ENCODE measurements at places on chromosomes 2 and 18.

- DNase-seq, result no peak
These were observed 1010.0 kb upstream of the CELF4 start for GRCh38 chr18:38575648-38576047.

GRCh38 chr2:63862806-63863205 is 21.1 kb downstream of the UGP2 start:
- DNase-seq, result no peak

DNA sequence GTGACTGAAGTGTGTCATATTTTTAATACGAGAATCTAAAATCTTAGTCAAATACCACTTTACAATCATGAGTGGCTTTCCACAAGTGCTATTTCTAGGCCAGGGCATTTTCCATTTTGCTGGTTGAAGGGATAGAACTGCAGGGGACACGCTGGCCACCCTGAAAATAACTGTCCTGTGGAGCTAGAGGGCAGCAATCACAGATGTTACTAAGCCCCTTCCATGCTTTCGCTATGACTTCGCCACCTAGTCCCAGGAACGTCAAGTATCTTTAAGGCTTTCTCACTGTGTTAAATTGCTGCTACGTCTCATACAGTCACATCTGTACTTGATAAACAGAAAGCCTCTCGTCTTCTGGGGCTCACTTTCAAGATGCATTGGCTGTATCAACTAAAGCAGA is 171.8 kb downstream of the CDH2 start:
- peak; percentile 7 for DNase-seq

GRCh38 chr18:36481201-36481657 is 183.7 kb downstream of the FHOD3 start:
- peak; percentile 49 for DNase-seq

DNA sequence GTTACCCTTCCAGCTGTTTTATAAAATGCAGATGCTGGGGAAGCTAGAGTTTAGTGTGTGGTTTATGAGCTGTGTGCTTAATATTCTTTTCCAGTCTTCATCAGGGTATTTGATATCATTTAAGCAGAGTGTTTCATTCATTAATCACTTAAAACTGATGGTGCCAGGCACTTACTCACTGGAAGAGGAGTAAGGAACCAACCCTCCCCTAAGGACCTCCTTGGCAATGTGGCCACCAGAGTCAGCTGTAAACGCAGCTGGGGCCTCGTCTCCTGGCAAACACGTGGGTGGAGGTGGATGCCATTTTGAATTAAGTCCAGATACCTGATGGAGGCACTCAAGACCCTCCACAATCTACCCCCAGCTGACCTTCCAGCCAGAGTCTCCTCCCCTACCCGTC is 331.6 kb downstream of the CLIP4 start:
- no peak for DNase-seq

DNA sequence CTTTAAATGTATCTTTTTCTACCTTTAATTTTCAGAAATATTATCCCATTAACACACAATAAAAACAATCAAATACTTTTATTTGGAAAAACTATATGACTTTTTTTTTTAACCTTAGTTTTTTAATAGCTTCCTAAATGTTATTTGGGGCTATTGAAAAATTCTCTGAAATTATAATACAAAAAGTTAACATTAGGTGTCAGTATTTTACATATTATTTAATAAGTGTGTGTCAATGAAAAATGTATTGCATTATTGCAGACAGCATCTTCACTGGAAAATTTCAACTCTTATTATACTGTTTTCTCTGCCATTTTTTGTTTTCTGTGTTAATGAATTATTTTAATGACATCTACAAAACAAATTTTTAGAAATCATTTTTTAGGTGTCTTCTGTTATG is 51.1 kb upstream of the ARHGAP15 start:
- no peak for DNase-seq

DNA sequence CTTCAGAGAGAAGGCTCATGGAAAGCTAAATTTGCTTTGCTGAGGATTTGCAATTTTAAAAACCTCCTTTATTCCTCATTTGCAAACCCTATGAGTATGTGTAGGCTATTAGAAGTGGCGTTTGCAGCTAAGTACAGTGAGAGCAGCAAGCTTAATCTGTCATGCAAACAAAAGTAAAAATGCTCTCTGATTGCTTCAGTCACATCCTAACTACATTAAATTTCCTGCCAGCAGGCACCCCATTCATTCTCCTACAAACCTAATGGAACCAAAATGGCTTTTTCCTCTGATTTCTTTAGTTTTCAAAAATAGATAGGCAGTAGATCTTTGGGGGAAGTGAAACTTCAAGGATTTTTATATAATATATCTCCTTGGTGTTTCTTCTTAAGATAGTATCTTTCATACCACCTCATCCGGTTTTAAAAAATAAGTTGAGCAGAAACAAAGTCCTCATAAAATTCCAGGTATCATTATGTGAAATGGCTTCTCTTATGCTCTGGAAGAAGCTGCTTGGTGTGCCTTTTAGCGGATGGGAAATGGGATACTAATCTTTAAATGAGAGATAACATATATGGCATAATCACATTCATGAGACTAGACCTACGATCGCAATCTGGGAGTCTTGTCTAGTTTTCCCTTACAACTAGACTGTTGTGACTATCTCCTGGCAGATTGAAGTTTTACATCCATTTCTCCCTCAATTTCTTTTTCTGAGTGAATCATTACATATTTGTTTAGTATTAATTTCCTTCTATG is 49.1 kb downstream of the CLIP4 start:
- DNase-seq, result no peak
